HT1080 (cell line): ENCODE measurements at places on chromosomes 12 and 14.

DNA sequence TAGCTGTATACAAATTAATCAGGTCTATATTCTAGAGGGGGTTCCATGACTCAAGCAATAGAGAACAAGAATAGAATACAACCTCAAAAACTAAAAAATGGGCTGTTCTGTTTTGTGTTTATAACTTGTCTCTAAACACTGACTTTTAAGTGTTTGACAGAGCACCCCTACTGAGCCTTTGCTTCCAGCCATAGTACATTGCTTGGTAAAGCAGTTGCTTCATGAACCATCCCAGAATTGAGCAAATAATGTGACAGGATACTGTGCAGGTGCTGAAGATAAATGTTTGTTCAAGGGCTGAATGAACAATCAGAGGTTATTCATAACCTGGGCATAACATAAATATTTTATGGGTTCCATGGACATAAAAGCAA is 11.5 kb downstream of the SPTSSA start:
- no peak for DNase-seq

DNA sequence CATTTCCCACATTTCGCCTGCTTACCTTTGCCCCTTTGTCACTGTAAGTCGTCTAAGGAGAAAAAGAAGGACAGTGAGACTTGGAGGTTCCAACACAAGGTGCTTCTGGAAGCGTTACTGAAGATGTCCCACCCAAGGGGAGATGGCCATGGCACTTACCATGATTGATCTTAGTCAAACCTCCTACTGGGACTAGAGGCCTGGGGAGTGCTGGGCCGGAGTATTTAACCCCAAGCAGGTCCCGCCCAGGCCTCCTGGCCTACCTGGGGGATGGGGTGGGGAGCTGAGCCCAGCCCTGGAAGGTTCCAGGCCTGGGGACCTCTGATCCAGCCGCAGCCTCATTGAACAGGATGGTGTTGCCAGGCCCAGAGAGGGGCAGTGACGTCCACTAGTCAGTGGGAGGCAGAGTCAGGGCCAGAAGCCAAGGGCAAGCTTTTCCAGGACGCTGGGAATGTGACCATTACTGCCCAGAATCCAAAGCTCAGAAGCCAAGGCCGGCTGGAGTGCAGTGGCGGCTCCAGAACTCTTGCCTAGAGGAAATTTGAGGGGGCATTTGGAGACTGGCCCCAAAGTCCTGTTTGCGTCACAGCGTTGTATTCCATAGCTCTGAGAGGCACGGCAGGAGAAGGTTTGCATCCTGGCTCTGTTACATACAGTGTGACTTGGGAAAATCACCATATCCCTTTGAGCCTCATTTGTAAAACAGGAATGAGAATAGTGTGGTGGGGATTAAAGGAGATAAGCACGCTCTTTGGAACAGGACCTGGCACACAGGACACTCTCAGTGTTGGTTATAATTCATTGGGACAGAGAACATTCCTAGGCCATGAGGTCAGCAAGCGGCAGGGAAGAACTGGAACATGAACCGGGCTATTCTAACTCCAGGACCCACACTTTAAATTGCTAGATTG is at the start of gene HPD:
HPD (minus strand) TSS at position 198 of the 911 bp plus-strand sequence; CDS start at position 162, 36 bp downstream.
- peak; percentile 60 for DNase-seq

DNA sequence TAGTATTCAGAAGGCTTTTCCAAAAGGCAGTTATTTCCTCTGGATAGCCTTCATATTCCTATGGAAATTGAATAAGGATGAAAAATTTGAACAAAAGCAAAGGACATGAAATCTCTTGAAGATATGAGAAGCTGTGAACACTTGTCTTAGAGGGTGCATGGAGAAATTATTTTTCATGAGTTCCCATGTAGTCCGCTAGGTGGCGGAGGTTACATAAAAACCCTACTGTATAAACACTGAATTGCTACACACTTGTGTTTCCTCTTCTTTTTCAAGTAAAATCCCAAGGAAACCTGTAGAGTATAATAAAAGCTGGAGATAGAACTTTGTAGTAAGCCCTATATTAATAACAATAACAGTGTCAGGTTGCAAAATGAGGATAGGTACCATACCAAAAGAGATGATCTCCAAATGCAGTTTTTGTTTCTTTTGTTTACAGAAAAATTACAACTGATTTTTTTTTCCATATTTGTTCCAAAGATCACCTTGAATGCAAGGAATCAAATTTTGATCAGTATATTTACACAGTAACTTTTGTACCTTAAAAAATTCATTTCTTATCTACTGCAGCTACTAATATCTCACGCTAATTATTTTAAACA is 37.8 kb upstream of the OR4E1 start:
- peak; percentile 48 for DNase-seq

DNA sequence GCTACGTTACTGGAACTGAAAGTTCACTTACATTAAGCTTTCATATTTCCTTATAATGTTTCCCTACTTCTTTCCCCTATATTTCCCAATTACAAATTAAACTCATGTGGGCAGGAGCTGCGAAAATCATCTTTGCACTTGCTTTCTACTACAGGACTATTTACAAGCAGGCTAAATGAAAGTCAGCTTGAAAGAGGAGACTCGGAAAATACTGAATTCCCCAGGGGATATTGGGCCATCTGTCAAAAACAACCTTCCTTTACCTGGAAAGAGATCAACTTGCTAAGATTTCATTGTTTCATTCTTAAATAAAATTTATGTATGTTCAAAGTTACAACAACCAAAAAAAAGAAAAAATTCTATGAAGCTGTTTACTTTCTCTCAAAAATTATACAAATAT is 92.8 kb upstream of the BBS10 start:
- no peak for DNase-seq

GRCh38 chr14:96250485-96250884 is 5.5 kb upstream of the BDKRB1 start:
- no peak for DNase-seq

- no peak for DNase-seq
These were observed 215.6 kb downstream of the TTC8 start for GRCh38 chr14:89040080-89040459.

GRCh38 chr12:49233842-49234526 is 30.9 kb upstream of the TUBA1C start:
- DNase-seq: no peak

DNA sequence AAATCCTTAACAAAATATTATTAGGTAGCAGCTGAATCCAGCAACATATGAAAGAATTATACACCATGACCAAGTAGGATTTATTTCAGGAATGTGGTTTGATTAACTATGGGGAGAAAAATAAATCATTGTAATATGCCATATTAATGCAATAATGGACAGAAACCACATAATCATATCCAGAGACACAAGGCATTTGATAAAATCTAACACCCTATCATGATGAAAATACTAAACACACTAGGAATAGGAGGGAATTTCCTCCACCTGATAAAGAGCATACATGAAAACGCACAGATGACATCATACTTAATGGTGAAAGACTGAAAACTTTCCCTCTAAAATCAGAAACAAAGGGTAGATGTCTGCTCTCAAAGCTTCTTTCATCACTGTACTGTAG is 238.9 kb downstream of the PHLDA1 start:
- no peak for DNase-seq

GRCh38 chr14:52954346-52955214 is 3.7 kb upstream of the FERMT2 start:
- DNase-seq: no peak

DNA sequence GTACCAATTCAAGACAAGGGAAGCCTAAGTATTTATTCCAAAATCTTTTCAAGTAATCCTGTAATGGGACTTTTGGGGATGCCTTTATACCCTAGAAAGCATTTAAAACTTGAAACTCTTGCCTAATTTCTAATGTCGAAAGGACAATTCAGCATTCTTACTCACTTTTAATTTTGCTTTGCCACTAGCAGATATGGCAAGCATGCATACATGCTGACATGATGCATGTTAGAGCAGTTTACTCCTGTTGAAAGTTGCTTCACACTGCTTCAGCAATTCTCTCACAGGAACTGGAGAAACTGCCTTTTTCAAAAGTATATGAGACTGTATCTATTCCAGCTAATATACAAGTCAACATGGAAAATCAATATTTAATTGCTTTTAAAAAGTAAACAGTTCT is 79.9 kb downstream of the TAOK3 start:
- DNase-seq: no peak

DNA sequence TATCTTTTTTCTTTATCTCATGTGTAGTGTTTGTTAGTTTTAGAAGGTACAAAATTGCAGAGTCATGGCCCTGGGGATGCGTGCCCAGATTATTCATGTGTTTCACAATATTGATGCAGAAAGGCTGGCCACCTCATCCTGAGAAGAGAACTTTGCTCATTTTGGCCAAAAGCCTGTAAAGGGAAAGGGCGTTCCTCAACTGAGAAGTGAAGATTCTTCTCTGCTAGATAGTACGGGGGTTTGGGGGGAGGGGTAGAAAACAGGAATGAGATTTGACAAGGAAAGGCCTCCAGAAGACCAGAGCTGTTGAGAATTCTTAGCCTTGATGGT is 1.7 kb downstream of the MGST1 start:
- DNase-seq: peak; percentile 59

- no peak for DNase-seq
These were observed 382.2 kb downstream of the MED13L start for GRCh38 chr12:115895247-115895646.

DNA sequence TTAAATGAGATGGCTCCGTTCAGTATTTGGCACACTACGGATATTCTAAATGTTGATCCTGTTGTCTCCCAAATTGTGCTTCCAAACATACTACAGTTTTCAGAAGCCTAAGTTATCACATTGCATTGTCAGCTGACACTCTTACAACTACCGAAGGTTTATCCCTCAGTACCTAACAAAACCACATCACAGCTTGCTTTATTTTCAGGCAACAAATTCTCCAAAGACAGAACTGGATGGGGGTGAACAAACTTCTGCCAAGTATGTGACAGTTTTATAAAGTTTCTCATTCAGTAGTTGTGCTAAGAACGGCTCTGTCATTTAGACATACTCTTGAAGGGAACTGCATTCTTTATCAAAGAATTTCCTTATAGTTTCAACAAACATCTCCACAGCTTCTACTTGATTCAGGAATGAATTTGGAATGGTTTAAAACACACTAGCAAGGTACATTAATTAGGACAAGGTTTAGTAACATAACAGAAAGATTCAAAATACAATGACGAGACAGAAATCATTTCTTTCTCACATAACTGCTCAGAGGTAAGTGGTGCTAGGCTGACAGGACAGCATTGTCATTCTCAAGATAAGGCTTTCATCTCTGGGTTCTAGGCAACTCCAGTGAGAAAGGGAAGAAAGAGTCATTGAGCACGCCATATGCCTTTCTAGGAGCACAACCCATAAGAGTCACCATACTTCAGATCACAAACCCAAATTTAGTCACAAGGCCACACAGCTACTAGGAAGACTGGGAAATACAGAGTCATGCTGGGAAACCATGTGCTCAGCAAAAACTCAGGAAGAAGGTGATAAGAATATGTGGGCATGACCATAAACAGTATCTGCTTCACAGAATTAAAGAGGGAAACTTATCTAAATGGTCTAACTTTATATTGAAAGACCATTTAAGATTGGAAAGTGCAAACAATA is 100.7 kb downstream of the DUSP6 start:
- no peak for DNase-seq

GRCh38 chr12:3182426-3182825 is 105.2 kb downstream of the TSPAN9 start:
- no peak for DNase-seq

DNA sequence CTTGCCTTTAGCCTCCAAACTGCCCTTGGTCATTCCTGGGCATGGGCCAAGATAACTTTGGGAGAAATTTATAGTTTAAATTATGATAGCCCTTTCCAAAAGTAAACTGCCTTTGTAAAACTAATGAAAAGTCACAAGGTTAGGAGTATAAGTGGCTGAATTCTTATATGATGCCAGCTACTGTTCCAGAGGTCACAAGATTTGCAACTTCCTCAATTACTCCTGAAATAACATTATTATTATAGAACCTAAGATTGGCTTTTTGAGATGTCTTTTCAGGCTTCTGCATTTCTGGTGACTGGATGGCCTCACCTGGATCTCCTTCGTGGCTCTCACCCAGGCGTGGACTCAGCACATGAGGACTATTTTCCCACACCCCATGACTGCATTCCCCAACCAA is 55.0 kb downstream of the OSBPL8 start:
- no peak for DNase-seq

- DNase-seq: peak; percentile 86
These were observed 456.9 kb upstream of the TMEM132C start for GRCh38 chr12:127810041-127810440.

DNA sequence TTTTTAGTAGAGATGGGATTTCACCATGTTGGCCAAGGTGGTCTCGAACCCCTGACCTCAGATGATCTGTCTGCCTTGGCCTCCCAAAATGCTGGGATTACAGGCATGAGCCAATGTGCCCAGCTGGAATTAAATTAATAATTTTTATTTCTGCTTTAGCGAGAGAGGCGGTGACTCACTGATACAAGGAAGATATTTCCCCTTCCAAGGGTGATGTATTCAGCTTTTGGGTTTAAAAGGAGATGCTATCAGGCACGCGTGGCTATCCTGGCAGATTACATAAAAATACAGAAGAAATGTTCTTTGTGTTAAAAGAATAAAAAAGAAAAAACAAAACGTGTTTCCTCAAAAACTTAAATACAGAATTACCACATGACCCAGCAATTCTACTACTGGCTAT is 12.4 kb upstream of the P2RX7 start:
- DNase-seq: no peak

- DNase-seq: no peak
These were observed 6.5 kb upstream of the APOLD1 start for GRCh38 chr12:12779007-12779406.

- peak; percentile 73 for DNase-seq
These were observed 83.4 kb downstream of the PDE3A start for GRCh38 chr12:20451761-20452160.

GRCh38 chr12:53805067-53805466 is 53.3 kb upstream of the CISTR start:
- DNase-seq: no peak

DNA sequence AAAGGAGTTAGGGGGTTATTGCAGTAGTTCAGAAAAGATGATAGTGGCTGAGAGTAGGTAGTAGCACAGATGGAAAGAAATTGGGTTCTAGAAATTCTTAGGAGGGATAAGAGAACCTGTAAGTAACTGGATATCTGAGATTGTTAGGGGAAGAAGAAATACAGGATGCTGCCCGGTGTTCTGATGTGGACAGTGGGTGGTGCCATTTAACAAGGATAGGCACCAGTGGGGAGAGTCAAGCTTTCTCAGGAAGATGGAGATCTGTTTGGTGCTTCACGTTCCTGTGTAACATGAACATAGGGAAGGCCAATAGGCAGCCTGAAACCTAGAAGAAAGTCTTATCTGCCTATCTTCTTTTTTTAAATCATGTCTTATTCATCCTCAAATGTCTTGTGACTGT is 245.9 kb downstream of the NPAS3 start:
- DNase-seq: no peak

- peak; percentile 65 for DNase-seq
These were observed at the start of gene ARHGDIB for GRCh38 chr12:14961466-14962152. Gene ARHGDIB, minus strand, starts transcription at chr12:14961601. Its CDS starts 10,889 bp downstream, at chr12:14950712.

- DNase-seq: no peak
These were observed 1.4 kb downstream of the NFKBIA start for GRCh38 chr14:35403114-35403602.
